ENCODE measurements at places on chromosomes 1 and 21.

- no peak for DNase-seq
These were observed 2.9 kb downstream of the SELENON start for GRCh38 chr1:25802915-25803314.

DNA sequence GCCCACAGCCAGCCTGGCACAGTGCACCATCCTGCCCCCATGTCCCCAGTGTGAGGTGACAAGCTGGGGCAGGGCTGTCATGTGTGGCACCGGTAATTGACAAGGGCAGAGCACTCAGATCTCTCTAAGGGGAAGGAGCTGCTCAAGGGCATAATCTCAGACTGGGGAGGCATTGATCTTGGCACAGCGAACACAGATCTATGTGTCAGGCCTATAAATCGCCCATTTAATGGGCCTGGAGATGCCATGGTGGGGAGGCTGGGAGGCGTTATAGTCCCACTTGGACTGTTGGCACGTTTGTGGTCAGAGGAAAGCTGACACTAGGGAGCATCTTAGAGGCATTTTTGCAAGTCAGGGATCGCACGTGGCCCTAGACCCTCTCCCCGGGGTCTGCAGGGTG, 594.1 kb downstream of the PTPRU start:
- no peak for DNase-seq

GRCh38 chr1:82755671-82756070, 954.9 kb downstream of the ADGRL2 start:
- no peak for DNase-seq

- no peak for DNase-seq
These were observed 21.8 kb downstream of the EDN2 start for GRCh38 chr1:41462680-41463004.

GRCh38 chr1:44249543-44249942, 36.3 kb downstream of the DMAP1 start:
- no peak for DNase-seq

- DNase-seq, result no peak
These were observed 57.0 kb downstream of the SLC22A15 start for GRCh38 chr1:116033322-116033721.

GRCh38 chr1:116880917-116881316, 28.8 kb upstream of the PTGFRN start:
- no peak for DNase-seq

DNA sequence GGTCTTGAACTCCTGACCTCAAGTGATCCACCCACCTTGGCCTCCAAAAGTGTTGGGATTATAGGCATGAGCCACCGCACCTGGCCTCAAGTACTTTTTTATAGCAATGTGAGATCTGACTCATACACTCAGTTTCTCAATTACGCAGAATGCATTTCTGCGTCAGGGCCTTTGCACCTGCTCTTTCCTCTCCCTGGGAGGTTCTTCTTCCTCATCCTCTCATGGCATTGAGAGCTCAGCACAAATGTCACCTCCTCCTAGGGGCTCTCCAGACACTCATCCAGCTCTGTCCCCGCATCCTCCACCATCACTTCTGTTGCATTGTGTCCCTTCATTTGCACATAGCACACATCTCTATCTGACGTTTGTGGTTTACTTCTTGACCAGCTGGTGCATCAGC, 418.8 kb downstream of the PTPRU start:
- no peak for DNase-seq

GRCh38 chr1:51504806-51505525, 14.1 kb downstream of the EPS15 start:
- DNase-seq, result no peak

DNA sequence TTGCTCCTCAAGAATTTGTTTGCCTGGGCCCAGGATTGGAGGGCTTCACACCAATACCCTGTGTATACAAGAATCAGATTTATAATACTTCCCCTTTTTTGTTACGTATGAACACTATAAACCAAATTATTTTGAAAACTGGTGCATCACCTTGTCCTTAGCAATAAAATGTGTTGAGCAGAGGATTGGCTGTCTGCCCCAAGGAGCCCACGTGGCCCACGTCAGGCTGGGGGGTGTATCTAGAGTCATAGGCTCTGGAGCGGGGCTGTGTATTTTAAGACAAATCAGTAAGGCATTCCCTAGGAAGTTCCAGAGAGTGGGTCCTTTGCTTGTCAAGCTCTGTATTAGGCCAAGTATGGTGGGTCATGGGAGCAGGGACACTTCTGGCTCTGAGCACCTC, 2.0 kb upstream of the ST3GAL3 start:
- no peak for DNase-seq

DNA sequence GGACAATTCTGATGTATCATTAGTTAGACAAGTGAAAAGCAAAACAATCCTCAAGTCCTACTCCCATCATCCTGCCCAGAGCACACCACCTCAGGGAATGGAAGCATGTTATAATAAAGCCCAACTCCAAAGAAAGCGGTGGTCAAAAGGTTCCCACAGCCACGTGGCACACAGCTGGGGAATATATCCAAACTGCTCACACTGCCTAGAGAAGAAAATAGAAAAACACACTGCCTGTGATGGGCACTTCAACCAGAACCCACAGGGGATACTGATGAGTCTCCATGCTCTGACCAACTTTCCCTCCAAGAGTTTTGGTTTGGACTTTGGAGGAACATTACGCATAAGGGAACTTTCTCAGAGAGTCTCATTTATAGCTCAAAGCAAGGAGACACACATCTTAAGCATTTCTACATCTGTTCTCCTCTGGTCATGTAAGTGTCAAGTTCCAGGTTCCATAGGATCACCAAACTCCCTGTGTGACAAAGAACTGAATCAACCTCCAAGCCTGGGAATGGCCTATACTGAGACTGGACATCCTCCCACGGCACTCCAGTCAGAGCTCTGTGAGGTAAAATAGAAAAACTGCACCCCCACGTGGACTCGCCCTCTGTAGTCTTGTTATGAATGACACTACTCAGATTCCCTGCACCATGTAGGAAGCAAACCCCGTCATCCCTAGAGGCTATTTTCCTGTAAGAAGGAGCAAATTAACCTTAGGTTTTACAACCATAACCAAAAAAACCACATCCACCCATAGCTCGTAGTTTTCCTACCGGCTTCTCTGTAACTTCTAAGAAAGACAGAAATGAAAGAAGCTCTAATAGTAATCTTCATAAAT, 12.2 kb downstream of the DSTYK start:
- no peak for DNase-seq

DNA sequence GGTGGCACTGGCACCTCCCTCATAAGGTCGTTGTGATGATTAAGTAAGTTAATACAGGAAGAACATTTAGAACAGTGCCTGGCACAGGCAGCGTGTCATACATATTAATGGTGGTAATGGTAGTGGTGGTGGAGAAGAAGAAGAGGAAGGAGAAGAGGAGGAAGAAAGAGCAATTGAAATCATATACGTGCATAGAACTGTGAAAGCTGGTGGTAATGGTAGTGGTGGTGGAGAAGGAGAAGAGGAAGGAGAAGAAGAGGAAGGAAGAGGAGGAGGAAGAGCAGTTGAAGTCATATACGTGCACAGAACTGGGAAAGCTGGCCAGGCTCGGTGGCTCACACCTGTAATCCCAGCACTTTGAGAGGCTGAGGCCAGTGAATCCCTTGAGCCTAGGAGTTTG, 121.3 kb upstream of the HOOK1 start:
- no peak for DNase-seq

- no peak for DNase-seq
These were observed 80.4 kb upstream of the EFHD2 start for GRCh38 chr1:15329104-15329820.

- DNase-seq, result no peak
These were observed at the start of gene PDZK1IP1 for GRCh38 chr1:47189844-47190508. Gene PDZK1IP1 (minus strand): TSS chr1:47190036. CDS start chr1:47189932, 104 bp downstream.

- DNase-seq, result no peak
These were observed at the start of gene SLAMF6 for GRCh38 chr1:160522622-160523345. Gene SLAMF6 (minus strand): TSS chr1:160523255. CDS start chr1:160523192, 63 bp downstream.
